Activated T-helper 9 cell treated with anti-CD3 and anti-CD28 coated beads, Interleukin-2, amount 50 U/mL, for 16 hours (primary cell): ENCODE measurements at places on chromosomes 1 and 21.

DNA sequence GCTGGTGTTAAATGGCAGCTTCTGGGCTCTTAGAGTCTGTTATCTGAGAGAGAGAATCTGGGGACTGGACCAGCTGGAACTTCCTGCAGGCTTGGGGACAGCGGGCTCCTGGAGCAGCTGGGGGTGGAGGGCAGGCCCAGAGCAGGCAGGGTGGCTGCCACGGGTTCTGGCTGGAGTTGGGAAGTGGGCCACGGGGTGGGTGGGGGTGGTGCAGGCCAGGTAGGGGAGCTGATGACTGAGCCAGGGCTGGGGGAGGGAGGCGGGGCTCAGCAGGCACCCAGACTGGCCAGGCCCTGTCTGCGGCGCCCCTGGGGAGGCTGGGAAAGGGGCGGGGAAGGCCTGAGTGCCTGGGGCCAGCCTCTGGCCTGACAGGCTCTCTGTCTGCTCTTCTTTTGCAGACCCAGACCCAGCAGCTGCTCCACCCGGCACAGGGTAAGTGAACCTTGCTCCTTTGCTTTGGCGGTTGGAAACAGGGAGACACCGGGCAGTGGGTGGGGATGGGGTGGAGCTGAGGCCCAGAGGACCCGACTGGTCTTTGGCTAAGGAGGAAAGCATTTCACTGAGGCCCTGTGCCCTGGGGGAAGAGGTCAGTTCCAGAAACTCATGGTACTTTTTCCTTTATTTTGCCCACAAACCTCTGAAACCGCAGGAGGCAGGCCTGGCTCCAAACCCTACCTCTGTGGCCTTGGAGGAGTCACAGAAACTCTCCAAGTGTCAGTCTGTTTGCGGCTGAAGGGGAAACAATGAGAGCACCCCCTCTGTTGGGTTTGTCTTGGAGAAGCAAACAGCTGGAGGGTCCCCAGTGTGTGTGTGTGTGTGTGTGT, 48.8 kb downstream of the ARHGEF10L start:
- no peak for DNase-seq

- DNase-seq, result no peak
Observed at GRCh38 chr1:109114342-109114674, 393 bp downstream of the ELAPOR1 start.

GRCh38 chr1:175841738-175842187, 98.4 kb upstream of the TNR start:
- DNase-seq, result no peak

GRCh38 chr1:84973498-84974334, 23.2 kb downstream of the MCOLN2 start:
- no peak for DNase-seq

DNA sequence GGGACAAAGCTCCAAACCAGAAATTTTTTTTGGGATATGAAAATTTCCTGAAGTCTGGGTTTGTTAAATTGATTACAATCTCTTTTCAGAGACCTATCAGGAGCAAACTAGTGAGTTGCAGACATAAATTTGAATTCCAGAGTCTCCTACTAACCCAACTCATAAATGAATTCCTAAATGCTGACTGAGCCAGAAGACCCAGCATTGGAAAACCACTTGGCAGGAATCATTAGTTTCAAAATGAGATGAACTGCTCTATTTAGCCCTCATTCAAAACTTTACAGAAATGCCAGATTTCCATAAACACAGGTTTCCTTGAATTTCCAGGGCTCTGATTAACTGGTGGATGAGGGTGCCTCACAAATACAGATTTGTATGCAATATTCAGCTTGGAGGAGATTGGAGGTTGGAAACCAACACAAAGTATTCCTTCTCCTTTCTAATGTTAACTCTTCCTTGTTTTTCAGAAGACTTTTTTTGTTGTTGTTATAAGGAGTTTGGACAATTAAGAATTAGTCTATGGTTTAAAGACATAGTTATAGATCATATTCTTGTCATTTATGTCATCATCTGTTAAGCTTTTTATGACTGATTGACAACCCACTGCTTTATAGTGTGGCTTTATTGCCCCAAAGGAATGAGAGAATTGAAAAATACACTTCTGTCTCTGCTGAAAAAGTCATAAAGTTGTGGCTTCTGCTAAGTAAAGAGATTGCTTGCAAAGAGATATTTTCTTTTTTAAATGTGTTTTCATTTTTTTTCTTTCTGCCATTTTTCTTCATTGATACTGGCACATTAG, 222.8 kb downstream of the HLX start:
- no peak for DNase-seq

DNA sequence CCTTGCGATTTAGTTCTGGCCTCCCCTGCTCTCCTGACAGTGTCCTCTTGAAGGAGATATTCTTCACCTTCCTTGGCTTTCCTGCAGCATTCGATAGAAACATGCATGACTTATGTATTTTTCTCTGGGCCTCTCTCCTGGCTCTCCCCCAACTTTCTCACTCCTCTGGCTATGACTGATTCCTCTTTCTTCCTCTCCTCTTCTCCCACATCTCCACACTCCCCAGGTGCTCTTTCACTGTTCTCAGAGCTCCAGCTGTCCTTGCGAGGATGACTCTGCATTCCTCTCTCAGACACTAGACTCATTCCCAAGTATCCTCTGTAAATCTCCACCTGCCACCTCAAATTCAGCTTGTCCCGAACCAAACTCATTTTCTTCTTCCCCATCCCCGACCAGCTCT, 18.0 kb downstream of the LRRC42 start:
- no peak for DNase-seq

GRCh38 chr1:173297798-173298391, 90.8 kb upstream of the TNFSF4 start:
- DNase-seq, result no peak

DNA sequence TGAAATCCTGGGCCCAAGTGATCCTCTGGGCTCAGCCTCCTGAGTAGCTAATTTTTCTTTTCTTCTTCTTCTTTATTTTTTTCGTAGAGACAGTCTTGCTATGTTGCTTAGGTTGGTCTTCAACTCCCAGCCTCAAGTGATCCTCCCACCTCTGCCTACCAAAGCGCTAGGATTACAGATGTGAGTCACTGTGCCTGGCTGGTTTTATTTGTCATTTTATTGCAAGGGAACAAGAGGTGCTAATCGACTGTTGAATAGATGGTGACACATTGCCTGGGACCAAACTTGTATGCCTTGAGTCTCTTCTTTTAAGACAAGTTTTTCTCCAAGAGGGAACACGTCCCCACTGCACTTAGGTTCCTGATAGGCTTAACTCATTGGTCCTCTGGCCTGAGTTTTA, 20.0 kb upstream of the KLHDC8A start:
- no peak for DNase-seq

DNA sequence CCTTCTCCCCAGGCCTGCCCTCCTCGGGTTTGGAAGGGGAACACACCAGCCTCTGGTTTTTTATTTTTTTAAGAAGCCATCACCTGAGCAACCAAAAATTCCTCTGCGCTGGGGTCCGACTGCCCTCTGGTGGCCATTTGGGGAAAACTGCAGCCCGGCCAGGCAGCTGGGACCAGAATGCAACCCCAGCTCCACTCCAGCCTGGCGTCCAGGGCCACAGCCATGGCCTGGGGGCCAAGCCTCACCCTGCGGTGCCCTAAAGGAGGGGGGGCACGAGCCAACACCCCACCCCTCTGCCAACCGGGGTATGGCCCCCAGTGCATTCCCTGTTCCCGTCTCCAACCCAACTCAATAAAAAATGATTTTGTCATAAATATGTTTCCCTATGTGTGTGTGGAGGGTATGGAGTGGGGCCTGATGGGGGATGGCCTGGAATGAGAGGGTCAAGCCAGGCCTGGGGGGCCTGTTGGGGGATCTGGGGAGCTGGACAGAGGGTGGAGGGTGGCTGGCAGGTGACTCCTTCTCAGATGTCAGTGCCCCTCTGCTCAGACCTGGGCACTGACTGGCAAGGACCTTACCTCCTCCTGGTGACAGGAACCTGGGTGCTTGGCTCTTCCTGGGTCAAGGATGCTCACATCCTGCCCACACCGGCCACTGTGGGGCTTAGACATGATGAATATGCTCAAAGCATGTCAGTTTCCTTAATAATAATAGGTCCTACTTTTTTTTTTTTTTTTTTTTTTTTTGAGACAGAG, 3.2 kb downstream of the GPR3 start:
- DNase-seq, result peak; percentile 69

- DNase-seq, result no peak
Observed at GRCh38 chr1:181152892-181153633, 64.6 kb downstream of the IER5 start.

DNA sequence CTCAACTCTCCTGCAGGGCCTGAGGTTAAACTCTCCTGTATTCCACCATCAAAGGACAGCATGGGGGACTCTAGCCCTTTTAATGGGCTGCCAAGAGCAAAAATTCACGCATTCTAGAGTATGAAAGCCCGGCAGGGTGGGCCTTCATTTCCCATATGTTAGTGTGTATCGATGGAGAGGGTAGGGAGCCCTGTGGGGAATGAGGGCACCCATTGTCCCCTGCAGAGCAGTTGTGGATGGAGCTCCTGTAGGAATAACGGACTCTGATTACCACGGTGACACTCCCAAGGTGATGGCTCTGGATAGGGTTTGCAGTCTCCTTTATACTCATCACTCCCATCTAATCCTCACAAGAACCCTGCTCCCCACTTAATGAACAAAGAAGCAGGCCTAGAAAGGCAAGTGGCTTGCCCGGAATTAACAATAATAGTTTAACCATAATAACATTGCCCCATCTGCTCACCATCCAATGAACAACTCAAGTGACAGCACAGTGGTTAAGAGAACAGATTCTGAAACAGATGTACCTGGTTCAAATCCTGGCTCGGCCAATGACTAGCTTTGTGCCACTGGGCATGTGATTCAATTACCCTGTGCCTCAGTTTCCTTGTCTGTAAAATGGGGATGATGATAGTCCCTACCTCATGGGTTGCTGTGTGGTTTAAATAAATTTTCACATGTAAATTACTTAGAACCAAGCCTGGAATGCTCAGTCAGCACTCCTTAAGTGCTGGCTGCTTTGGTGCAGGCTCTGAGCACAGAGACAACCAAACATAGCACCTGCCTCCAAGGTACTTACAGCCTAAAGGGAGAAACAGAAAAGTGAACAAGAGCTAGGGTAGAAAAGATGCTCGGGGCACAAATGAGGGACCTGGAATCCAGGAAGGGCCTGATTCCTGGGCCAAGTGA, 29.0 kb downstream of the HIVEP3 start:
- DNase-seq, result no peak

- DNase-seq, result no peak
Observed at GRCh38 chr1:209354840-209355165, 228.7 kb upstream of the CAMK1G start.

DNA sequence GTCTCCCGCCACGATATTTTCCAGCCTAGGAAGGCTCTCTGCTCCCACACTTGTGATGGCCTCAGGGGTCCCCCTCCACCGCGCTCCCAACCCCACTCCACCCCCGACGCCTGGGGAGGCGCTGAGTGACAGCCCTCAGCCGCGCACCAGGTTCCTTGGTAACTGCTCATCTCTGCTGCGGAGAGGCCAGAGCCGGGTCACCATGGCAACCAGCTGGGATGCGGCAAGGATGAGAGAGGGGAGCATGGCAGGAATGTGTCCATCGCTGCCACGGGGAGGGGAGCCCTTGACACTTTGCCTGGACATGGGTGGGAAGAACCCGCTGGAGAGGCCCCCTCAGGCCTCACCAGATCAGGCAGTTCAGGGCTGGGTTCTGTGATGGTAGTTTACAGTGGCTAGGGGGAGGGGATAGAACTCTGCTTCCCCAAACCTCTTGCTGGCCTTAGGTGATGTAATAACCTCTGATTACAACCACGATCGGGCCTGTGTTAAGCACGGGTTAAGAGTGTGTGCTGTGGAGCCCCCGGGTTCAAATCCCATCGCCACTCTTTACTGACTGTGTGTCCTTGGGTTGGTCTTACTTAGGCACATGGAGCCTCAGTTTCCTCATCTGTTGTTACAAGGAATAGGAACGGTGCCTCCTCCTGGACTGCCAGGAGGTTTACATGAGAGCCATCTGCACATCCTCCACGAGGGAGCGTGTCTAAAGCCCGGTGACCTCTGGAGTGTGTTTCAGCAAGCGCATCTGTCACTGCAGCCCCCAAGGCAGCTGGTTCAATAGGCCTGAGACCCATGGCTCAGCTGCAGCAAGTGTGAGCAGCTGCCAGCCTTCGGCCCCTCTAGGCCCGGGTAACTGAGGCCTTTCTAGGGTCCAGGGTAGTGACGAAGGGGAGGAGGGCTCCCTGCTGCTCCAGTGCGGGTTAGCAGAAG, 6.3 kb downstream of the KIF17 start:
- DNase-seq, result no peak

GRCh38 chr1:62903982-62904855, 120.3 kb downstream of the ATG4C start:
- DNase-seq, result no peak

- no peak for DNase-seq
Observed at GRCh38 chr1:225418059-225418458, 9.8 kb downstream of the LBR start.

- no peak for DNase-seq
Observed at GRCh38 chr1:102852613-102853012, 255.7 kb downstream of the COL11A1 start.

DNA sequence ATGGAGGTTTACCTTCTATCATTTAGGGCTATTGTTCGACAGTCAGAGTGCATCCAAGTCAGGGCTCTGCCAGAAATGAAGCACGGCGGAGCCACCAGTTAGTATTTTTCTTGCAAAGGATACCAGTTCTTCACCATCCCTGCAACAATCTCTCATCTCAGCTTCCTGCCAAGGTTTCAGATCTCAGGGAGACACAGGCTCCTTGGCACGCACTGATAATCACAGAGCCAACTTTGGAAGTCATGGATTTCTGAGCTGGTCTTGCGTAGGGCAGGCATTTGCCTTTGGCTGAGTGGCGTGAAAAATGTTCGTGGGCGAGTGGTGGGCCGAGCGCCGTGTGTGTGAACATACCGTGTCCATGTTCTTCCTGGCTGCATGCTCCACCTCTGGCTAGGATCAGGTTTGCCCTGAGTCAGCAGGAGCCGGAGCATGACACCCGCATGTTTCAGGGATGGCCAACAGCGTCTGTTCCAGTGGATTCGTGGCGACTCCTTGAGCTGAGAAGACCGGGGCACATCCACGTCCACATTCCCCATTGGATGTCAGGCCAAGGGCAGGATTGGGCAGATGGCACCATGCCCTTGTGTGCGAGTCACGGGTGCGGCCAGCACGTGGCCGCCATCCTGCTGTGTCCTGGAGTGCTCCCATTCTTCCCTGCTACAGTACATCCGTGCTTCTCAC, 118.5 kb upstream of the C1orf174 start:
- DNase-seq, result no peak

- DNase-seq, result no peak
Observed at GRCh38 chr1:61301824-61302657, 219.7 kb downstream of the NFIA start.

DNA sequence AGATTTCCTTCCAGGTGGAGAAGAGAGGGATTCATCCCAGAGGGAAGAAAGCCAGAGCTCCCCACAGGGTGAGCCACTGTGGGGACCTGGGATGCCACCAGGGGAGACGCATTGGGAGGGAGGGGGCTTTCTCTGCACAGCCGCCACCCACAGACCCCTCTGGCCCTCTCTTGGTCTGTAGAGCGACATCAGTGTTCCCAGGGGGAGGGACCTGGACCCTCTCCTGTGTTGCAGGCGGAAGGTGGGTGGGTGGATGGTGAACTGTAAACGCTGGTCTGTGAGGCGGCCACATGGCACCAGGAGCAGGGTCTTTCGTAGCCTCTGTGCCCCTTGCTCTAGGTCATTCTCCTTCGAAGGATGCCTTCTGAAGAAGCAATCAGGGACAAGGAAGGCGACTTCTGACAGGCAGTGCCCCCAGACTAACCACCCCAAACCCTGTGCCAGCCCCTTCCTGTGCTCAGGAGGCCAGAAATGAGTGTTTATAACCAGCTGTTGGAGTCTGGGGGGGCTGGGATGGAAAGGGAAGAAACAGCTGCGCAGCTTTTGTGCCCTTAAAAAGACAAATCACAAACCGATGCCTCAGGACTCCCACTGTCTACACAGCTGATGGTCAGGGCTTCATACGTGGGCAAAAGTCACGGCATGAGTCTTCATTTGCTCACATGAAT, 121.4 kb upstream of the ZBTB40 start:
- no peak for DNase-seq
